ENCODE measurements at places on chromosomes 1 and 21. TPM values are rescaled to one million over a fixed set of nuclear protein-coding genes. Genes with fewer than 3 reads are reported as not detected.

The HAO2 gene
- total RNA-seq, result not detected

The DDAH1 gene
- total RNA-seq, result 0.09 TPM

The CFAP57 gene
- 0.23 TPM for total RNA-seq

The GBP3 gene
- total RNA-seq, result 4.7 TPM

The TCHH gene
- total RNA-seq, result not detected

The IQCC gene
- 4.4 TPM for total RNA-seq
